Muscle of leg (tissue), 16 donors: ENCODE measurements at places on chromosomes 16 and 17. TPM values are rescaled to one million over a fixed set of nuclear protein-coding genes. Genes with fewer than 3 reads are reported as not detected.
A peak's percentile ranks its signal among the peaks of the same experiment; 100 is the strongest.

Gene MRPS34
- 45.7 TPM for total RNA-seq

Gene KRT20
- total RNA-seq = not detected

Gene OR4D1
- not detected for total RNA-seq

Gene RDM1
- 0.58 TPM for total RNA-seq

Gene MPP3
- 7.1 TPM for total RNA-seq

Gene OGFOD1
- total RNA-seq = 39.3 TPM

Gene CLEC19A
- not detected for total RNA-seq

Gene CDT1
- 2.7 TPM for total RNA-seq

Gene CA7
- total RNA-seq = not detected

Gene SPNS3
- 0.44 TPM for total RNA-seq

- peaks cover 2% of the 10 kb centered on the region for H3K27me3 ChIP-seq
- no peaks in the 10 kb centered on the region for H3K36me3 ChIP-seq
- peaks cover 25% of the 10 kb centered on the region for H3K4me1 ChIP-seq
- no peak overlapping the region for H3K4me3 ChIP-seq
Measured at GRCh38 chr17:4623249-4623648, 18.2 kb downstream of the ALOX15 start.

DNA sequence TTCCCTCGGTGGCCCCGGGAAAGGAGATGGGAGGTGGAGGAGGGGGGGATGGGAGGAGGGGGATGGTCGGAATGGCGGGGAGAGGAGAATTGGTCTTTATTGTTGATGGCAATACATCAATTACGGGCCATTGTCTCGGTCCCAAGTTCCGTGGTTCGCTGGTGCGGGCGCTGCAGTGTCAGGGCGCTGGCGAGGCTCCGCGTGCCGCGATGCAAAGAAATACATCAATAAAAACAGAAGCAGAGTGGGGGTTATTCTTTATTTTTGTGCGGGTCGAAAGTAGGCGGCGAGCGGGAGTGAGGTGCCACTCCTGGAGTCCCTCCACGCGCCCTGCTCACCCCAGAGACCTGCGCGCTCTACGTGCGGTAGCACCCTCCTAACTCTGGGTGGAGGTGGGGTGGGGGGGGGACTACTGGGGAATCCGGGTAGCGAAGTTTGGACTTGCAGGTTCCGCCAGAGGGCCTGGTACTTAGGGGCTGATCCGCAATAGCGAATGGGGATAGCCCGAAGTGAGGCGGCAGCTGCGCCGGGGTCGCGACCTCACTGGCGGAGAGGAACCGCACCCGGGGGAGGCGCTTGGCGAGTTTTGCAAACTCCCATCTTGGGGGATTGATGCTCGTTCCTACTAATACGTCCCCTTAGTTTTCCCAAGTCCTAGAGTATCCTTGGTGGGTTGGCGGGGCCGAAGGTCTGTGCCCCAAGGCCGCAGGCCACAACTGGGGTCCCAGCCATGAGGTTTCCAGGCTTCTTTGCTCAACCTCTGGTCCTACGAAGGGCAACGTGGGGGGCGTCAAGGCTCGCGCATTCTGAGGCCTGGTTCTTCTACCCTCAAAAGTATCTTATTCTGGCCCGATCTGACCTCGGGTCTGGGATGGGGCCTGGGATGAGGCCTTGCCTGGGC lies 3.5 kb upstream of the SALL1 start:
- no peak overlapping the region for H3K4me3 ChIP-seq
- DNase-seq = no peak
- peaks cover 89% of the 10 kb centered on the region for H3K27me3 ChIP-seq
- no peaks in the 10 kb centered on the region for H3K36me3 ChIP-seq

GRCh38 chr16:82331397-82331796 lies 161.4 kb upstream of the MPHOSPH6 start:
- H3K27ac ChIP-seq = no peak overlapping the region
- H3K36me3 ChIP-seq = no peaks in the 10 kb centered on the region
- no peaks in the 10 kb centered on the region for H3K27me3 ChIP-seq

GRCh38 chr16:4904942-4905615 lies 31.9 kb downstream of the PPL start:
- no peak for DNase-seq
- no peak overlapping the region for H3K4me3 ChIP-seq
- H3K27me3 ChIP-seq = peaks cover 6% of the 10 kb centered on the region

DNA sequence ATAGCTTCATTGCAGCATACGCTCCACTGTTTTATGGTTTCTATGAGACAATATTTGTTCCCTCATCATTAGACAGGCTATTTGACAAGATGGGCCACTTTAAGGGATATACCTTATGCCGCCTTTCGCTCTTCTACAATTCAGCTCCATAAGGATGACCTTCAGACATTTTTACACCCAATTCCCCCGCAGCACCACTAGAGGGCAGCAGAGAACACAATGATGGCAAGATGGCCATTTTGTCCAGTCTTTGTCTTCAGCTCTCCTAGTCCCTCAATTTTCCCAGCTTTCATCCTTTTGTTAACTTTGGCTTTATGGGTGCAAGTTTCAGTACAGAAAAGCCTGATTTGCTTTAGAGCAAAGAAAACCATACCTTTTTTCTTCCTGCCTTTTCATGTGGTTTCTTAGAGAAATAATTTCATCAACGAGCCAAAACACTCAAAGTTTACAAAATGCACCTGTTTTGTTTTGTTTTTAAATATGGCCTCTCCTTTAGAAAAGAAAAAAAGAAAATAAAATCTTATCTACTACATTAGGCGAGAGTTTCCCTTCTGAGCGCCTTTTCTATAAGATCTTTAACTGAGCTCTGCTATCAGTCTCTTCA lies 355.3 kb downstream of the TOX3 start:
- H3K36me3 ChIP-seq = no peaks in the 10 kb centered on the region
- H3K27me3 ChIP-seq = no peaks in the 10 kb centered on the region
- no peak overlapping the region for H3K27ac ChIP-seq
- peak; percentile 75 for DNase-seq
- H3K4me3 ChIP-seq = no peak overlapping the region

DNA sequence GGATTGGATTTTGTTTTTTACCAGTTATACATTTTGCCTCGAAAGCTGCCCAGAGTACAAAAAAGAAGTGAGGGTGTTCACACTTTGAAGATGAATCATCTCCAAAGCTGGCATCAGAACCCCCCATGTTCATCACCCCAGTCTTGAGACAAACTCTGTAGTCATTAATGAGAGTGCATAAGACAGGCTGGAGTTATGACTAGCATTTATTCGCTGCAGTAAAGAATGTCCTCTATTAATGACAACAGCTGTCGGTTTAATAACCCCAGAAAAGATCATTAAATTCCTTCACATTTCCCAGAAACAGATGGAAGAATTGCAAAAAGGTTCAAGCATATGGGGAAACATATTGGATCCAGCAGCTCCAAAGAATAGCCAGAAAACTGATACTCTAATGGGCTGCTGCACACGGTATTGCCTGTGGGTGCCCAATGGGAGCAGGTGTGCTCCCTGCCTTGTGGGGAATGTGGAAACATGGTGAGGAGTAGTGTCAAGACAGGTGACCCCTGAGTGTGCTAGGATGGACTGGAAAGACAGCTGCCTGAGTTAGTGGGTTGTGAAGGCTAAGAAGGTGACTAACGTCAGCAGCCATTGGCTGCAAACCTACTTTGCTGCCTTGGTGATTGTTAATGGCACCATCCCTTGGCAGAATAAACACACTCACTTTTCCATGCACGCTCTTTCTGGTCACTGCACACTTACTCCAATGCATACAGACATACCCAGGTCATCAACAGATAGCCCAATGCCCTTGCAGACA lies 81.9 kb downstream of the AIPL1 start:
- peak; percentile 10 for DNase-seq
- H3K27me3 ChIP-seq = no peaks in the 10 kb centered on the region
- peak overlapping the region; percentile 35 for H3K27ac ChIP-seq
- peaks cover 26% of the 10 kb centered on the region for H3K4me1 ChIP-seq
- no peaks in the 10 kb centered on the region for H3K36me3 ChIP-seq
- no peak overlapping the region for H3K4me3 ChIP-seq

- H3K4me3 ChIP-seq = no peak overlapping the region
- peak overlapping the region; percentile 59 for H3K27ac ChIP-seq
- peaks cover 25% of the 10 kb centered on the region for H3K4me1 ChIP-seq
Measured at GRCh38 chr16:10745841-10746240, 2.2 kb downstream of the NUBP1 start.

- no peak overlapping the region for H3K4me3 ChIP-seq
- peak overlapping the region; percentile 82 for H3K27ac ChIP-seq
- peaks cover 16% of the 10 kb centered on the region for H3K4me1 ChIP-seq
- DNase-seq = peak; percentile 78
Measured at GRCh38 chr17:549177-550040, 165.2 kb downstream of the VPS53 start.

GRCh38 chr17:602436-602835 lies 112.2 kb downstream of the VPS53 start:
- H3K27me3 ChIP-seq = no peaks in the 10 kb centered on the region
- H3K27ac ChIP-seq = peak overlapping the region; percentile 88
- H3K36me3 ChIP-seq = peaks cover 9% of the 10 kb centered on the region
- H3K4me1 ChIP-seq = peaks cover 42% of the 10 kb centered on the region
- peak; percentile 60 for DNase-seq
- no peak overlapping the region for H3K4me3 ChIP-seq

DNA sequence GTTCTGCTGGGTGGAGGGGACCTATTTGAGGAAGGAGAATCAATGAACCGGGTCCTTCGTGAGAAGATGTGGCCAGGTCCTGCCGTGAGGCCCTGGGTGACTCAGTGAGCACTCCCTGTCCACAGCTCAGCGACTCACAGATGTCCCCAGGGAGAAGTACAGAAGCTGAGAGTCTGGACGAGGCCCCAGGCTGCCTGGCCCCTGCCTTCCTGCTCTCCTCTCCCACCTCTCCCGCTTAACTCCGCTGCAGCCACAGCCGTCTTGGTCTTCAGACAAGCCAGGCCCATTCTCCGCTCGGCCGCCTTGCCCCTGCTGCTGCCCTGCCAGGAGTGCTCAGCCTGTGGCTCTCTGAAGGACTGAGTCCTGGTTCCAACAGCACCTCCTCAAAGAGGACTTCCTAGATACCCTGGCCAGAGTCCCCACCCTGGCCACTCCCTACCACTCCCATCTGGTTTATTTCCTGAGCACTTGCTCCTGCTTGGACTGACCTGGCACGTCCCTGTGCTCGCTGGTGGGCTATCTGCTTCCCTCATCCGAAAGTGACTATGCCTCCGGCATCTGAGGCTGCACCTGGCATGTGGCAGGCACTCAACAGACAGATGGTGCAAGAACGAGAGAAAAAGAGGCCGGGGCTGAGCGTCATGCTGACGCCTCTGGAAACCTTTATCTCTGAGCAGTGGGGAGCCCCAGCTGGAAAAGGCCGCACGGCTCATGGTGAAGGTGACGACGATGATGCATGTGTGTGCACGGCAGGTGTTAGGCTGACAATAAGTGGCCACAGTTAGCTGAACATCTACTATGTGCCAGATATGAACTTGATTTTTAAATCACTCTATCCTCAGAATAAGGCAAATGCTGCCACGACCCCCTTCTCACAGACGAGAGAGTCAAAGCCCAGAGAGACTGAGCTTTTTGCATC lies 9.2 kb upstream of the TNFRSF13B start:
- H3K36me3 ChIP-seq = no peaks in the 10 kb centered on the region
- H3K27ac ChIP-seq = no peak overlapping the region
- peaks cover 8% of the 10 kb centered on the region for H3K27me3 ChIP-seq
- no peak overlapping the region for H3K4me3 ChIP-seq
- H3K4me1 ChIP-seq = peaks cover 5% of the 10 kb centered on the region

DNA sequence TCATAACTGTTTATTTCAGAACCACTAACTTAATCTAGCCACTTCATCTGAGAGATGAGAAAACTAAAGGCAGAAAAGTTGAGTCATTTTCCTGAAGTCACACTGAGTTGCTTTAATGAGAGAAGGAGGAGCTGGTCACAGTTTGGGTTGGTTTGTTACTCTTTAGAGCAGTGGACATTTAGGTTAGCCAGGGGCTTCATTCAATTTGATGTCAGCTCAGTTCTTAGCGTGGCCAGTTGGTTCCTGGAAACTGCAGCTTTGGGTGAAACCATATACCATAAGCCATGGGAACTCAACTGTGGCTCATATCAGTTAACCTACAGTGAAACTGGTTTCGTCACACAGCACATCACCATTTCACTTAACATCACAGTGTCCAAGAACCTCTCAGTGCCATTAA lies 59.2 kb upstream of the ADORA2B start:
- no peak for DNase-seq
- H3K4me1 ChIP-seq = peaks cover 8% of the 10 kb centered on the region
- no peaks in the 10 kb centered on the region for H3K36me3 ChIP-seq
- no peak overlapping the region for H3K4me3 ChIP-seq
- H3K27me3 ChIP-seq = no peaks in the 10 kb centered on the region
- H3K27ac ChIP-seq = no peak overlapping the region

DNA sequence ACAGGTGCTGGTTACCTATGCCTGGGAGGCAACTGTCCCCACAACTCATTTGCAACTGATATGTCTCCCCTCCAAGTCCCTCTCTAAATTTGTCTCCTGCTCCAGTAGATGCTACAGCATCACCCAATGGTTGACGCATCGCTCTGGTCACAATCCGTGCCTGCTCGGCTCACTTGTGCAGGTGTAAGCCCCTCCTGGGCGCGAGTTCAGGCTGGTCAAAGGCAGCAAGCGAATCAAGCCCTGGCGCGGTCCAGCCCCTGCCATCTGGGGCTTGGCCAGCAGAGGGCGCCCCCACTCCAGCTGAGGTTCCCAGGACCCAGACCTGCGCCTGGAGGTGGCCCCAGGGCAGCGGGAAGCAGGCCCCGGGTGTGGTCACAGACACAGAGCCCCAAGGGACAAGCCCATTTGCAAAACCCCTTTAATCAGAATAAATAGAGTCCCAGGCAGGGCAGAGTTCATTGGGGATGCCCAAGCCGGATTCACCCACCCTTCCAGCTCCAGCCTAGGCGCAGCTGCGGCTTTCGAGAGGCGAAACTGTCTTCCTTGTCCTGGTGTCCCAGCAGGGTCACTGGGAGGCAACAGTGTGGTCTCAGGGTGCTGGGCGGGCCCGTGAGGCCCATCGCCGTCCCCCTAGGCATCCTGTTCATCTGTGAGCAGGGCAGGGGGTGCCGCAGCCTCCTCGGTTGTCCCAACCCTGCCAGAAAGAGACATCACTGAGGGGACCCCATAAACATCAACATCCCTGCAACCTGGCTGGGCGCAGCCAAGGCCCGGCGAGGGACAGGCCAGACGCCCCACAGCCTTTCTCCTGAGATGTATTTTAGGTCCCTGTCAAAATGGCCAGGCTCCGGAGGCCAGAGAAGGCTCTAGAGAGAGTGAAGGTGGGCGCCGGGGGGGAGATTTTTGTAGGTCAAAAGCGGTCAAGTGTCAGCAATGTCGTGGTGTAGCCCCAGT lies 15.8 kb downstream of the TMC6 start:
- peaks cover 9% of the 10 kb centered on the region for H3K4me1 ChIP-seq
- H3K4me3 ChIP-seq = no peak overlapping the region
- peak; percentile 63 for DNase-seq
- no peaks in the 10 kb centered on the region for H3K27me3 ChIP-seq
